ENCODE measurements at places on chromosomes 7 and 10.

DNA sequence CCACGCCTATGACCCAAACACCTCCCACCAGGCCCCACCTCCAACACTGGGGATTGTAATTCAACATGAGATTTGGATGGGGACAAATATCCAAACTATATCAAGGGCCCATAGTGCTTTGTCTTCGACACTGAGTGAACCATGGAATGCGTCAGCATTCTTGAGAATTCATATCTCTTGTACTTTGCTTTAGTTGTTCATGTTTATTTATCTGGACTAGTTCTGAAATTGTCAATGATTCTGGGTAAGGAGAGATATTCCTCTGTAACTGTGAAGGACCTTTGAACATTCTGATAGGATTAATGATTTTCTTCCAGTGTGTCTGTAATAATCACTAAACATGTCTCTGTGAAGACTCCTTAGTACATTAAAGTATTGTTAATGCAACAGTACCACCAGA, 374.8 kb downstream of the LRMDA start:
- DNase-seq, result no peak

DNA sequence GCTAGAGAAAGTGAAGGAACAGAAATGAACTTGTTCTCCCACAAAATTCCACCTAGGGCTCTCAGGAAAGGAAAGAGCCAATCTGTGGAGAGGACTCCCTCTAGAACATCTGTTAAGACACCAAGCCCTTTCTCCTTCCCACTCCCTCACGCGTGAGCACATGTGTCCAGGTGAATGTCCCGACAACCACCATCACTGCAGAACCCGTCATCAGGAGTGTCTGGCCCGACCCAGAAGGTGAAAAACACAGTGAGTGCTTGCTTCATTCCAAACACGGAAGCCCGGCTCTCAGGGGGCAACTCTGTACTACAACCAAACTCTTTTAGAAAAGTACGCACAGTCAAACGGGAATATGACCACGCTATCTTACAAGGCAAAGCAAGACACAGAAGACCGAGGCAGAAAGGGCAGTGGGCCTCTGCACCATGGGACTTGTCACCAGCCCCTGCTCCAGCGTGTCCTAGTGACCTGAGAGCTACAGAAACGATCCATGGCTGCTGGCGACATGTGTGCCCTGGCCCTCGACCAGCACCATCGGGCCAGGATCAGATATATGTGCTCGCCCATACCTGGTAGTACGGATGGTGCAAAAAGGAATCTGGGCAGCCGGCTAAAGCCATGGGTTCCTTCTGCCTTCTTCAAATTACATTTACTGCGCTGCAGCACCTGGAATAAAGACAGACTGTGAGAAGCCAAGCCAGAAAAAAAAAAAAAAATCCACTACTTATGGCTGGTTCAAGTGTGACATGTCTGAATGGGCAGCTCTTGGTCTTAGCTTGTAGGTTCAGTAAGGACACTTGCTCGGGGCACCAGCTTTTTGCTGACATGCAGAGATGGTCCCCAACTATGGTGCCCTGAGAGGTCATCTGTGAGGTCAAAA, 50.8 kb downstream of the GRB10 start:
- DNase-seq, result no peak

GRCh38 chr7:24877790-24878311, 102.1 kb downstream of the OSBPL3 start:
- DNase-seq, result no peak

DNA sequence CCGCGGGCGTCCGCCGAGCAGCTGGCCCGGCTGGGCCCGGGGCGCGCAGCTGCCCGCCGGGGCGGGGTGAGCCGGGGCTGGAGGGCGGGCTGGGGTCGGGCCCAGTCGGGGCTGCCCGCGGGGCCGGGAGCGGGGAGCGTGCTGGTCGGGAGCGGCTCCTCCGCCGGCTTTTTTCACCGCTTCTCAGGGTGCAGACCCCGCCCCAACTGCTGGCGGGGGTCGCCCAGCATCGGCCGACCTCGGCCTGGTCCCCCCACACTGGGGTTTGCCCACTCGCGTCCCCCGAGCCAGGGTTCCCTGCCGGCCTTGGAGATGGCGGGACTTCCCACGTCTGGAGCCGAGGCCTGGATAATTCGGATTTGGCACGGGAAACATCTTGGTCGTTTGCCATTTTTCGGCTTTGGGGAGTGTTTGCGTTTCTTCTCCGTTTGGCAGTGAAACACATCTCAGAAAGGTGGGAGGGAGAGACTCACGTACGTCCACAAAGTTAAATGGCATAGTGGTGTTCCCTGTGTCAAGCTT, 432 bp downstream of the TMEM248 start:
- DNase-seq, result peak; percentile 13

- no peak for DNase-seq
Observed at GRCh38 chr10:76231286-76231934, 800.0 kb downstream of the LRMDA start.

Data from COR-L47 (cell line).